ENCODE measurements at places on chromosomes 5 and 9.
A peak's percentile ranks its signal among the peaks of the same experiment; 100 is the strongest.

DNA sequence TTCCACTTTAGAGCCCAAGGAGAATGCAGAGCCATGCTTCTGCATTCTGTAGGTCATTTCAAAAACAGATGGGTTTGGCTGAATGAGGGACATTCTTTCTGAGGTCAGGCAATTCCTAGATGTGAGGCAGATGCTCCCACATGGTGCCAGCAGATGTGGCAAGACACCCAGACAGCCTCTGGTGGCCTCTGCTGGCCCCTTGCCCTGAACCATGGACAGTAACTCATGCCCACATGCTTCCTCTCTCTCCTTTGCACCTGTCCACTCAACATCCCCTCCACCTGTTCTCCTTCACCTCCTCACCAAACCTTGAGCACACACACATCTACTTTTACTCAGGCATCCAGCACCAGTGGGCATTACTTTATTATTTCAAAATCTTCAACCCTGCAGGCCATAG, 252.3 kb downstream of the DNAH5 start:
- DNase-seq, result no peak
- H3K4me1 ChIP-seq, result no peaks in the 10 kb centered on the region
- H3K36me3 ChIP-seq, result no peaks in the 10 kb centered on the region
- no peaks in the 10 kb centered on the region for H3K27me3 ChIP-seq
- H3K4me3 ChIP-seq, result no peak overlapping the region

DNA sequence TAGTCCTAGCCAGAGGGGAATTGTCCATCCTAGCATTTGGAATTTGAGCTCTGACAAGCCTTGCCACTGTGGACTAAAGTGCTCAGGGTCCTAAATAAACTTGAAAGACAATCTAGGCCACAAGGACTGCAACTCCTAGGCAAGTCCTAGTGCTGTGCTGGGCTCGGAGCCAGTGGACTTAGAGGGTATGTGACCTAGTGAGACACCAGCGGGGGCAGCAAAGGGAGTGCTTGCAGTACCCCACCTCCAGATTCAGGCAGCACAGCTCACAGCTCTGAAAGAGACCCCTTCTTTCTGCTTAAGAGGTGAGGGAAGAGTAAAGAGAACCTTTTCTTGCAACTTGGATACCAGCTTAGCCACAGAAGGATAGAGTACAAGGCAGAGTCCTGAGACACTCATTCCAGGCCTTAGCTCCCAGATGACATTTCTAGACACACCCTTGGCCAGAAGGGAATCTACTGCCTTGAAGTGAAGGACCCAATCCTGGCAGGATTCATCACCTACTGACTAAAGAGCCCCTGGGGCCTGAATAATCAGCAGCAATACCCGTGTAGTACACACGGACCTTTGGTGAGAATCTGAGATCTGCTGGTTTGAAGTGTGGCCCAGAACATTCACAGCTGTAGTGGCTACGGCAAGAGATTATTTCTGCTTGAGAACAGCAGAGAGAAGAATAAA, 164.6 kb downstream of the CCDC171 start:
- no peak for DNase-seq
- H3K27me3 ChIP-seq, result no peaks in the 10 kb centered on the region
- no peak overlapping the region for H3K27ac ChIP-seq
- H3K4me3 ChIP-seq, result no peak overlapping the region

DNA sequence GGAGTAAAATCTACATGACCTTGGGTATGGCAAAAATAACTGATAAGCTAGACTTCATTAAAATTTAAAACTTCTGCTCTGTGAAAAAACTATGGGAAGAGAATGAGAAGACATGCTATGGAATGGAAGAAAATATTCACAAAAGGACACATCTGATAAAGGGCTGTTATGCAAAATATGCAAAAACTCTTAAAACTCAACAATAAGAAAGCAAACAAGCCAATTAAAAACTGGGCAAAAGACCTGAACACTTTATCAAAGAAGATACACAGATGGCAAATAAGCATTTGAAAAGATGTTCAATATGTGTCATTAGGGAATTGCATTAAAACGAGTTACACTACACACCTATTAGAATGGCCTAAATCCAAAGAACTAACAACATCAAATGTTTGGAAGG, 439.5 kb downstream of the EFNA5 start:
- H3K4me3 ChIP-seq, result no peak overlapping the region
- no peaks in the 10 kb centered on the region for H3K4me1 ChIP-seq
- DNase-seq, result no peak
- no peak overlapping the region for H3K27ac ChIP-seq
- H3K36me3 ChIP-seq, result no peaks in the 10 kb centered on the region

DNA sequence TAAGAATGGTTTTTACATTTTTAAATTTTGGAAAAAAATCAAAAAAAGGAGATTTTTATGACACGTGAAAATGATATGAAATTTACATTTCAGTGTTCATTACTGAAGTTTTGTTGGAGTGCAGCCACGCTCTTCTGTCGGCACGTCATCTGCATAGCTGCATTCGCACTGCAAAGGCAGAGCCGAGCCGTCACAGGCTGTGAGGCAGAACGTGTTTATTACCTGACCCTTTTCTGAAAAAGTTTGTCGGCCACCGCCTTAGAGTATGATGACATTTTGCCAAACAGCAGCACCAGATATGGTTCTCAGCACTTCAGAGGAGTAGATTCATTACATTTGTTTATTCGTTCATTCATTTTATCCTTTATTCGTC, 24.1 kb downstream of the HRH2 start:
- H3K4me1 ChIP-seq, result peaks cover 33% of the 10 kb centered on the region
- H3K36me3 ChIP-seq, result peaks cover 29% of the 10 kb centered on the region
- no peak overlapping the region for H3K4me3 ChIP-seq
- no peaks in the 10 kb centered on the region for H3K27me3 ChIP-seq
- no peak for DNase-seq

- no peak overlapping the region for H3K4me3 ChIP-seq
- no peak for DNase-seq
- no peaks in the 10 kb centered on the region for H3K4me1 ChIP-seq
- H3K36me3 ChIP-seq, result no peaks in the 10 kb centered on the region
Measured at GRCh38 chr5:153511622-153512021, 21.2 kb downstream of the GRIA1 start.

DNA sequence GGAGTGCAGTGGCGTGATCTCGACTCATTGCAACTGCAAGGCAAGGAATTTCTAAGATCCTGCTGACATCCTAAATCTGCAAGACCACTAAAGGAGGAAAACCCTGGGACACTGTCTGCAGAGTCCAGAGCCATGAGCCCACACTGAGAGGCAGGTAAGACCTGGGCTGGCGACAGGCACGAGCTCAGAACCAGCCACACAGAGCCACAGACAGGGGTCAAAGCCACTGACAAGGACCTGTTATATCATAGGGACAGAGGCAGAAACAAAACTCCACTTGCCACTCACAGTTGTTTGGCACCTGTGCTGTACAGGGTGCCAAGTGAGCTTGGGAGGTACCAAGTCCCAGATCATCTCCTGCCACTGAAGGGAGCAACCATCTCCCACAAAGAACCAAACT, 34.2 kb downstream of the IPPK start:
- no peak for DNase-seq
- peaks cover 7% of the 10 kb centered on the region for H3K4me1 ChIP-seq
- H3K27ac ChIP-seq, result no peak overlapping the region
- no peak overlapping the region for H3K4me3 ChIP-seq
- no peaks in the 10 kb centered on the region for H3K27me3 ChIP-seq

- H3K27ac ChIP-seq, result no peak overlapping the region
- H3K36me3 ChIP-seq, result no peaks in the 10 kb centered on the region
- no peak for DNase-seq
- H3K4me1 ChIP-seq, result no peaks in the 10 kb centered on the region
- no peak overlapping the region for H3K4me3 ChIP-seq
Measured at GRCh38 chr5:133523013-133523658, 89.2 kb downstream of the FSTL4 start.

- H3K4me1 ChIP-seq, result no peaks in the 10 kb centered on the region
- no peak for DNase-seq
- no peaks in the 10 kb centered on the region for H3K27me3 ChIP-seq
- no peak overlapping the region for H3K27ac ChIP-seq
- H3K36me3 ChIP-seq, result no peaks in the 10 kb centered on the region
Measured at GRCh38 chr5:158398360-158399201, 539.6 kb upstream of the CLINT1 start.

DNA sequence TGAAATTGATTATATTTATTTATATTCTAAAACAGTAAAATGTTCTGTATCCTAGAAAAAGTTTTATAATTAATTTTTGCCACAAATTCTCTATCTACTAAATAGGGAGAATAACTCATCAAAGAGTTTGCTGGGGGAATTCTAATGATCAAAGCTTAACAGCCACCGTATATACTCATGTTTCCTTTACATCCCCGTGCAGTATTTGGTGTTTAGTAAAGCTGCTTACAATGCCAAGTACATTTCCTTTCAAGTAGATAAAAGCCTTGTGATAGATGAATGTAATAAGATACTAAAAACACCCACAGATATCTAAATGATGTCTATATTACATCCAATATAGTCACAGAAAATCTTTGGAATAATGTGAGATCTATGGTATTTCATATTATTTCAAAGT, 312.2 kb downstream of the HCN1 start:
- no peak overlapping the region for H3K4me3 ChIP-seq
- no peak for DNase-seq
- H3K4me1 ChIP-seq, result no peaks in the 10 kb centered on the region

- H3K4me3 ChIP-seq, result no peak overlapping the region
- peaks cover 48% of the 10 kb centered on the region for H3K4me1 ChIP-seq
Measured at GRCh38 chr9:92737611-92738299, 26.9 kb downstream of the BICD2 start.

- no peak overlapping the region for H3K4me3 ChIP-seq
- no peaks in the 10 kb centered on the region for H3K27me3 ChIP-seq
- H3K36me3 ChIP-seq, result no peaks in the 10 kb centered on the region
- peaks cover 14% of the 10 kb centered on the region for H3K4me1 ChIP-seq
Measured at GRCh38 chr5:110086658-110087388, 397.1 kb downstream of the MAN2A1 start.

DNA sequence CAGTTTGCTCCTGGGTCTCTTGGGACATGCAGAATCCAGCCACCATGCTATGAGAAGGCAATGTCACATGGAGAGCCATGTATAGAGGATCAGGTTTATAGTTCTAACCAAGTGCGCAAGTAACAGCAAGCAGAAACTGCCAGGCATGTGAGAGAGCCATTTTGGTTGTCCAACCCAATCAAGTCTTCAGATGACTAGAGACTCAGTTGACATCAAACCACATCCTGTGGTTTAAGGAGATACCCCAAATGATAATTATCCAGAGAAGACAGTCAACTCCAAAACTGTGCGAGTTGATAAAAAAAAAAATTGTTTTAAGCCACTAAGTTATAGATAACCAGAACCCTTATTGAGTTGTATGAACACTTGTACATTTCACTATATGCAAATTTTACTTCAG, 40.2 kb downstream of the TMEM232 start:
- H3K27me3 ChIP-seq, result no peaks in the 10 kb centered on the region
- H3K4me3 ChIP-seq, result no peak overlapping the region
- peak; percentile 6 for DNase-seq
- H3K4me1 ChIP-seq, result peaks cover 16% of the 10 kb centered on the region
- peaks cover 2% of the 10 kb centered on the region for H3K36me3 ChIP-seq
- no peak overlapping the region for H3K27ac ChIP-seq

GRCh38 chr5:109454731-109455505, 45.1 kb upstream of the PJA2 start:
- H3K36me3 ChIP-seq, result no peaks in the 10 kb centered on the region
- no peak overlapping the region for H3K27ac ChIP-seq
- no peak for DNase-seq
- no peaks in the 10 kb centered on the region for H3K27me3 ChIP-seq
- no peak overlapping the region for H3K4me3 ChIP-seq
- no peaks in the 10 kb centered on the region for H3K4me1 ChIP-seq

- no peak for DNase-seq
- H3K27ac ChIP-seq, result no peak overlapping the region
- no peaks in the 10 kb centered on the region for H3K4me1 ChIP-seq
- no peaks in the 10 kb centered on the region for H3K36me3 ChIP-seq
- no peak overlapping the region for H3K4me3 ChIP-seq
Measured at GRCh38 chr9:117076571-117077290, 338.1 kb downstream of the ASTN2 start.

DNA sequence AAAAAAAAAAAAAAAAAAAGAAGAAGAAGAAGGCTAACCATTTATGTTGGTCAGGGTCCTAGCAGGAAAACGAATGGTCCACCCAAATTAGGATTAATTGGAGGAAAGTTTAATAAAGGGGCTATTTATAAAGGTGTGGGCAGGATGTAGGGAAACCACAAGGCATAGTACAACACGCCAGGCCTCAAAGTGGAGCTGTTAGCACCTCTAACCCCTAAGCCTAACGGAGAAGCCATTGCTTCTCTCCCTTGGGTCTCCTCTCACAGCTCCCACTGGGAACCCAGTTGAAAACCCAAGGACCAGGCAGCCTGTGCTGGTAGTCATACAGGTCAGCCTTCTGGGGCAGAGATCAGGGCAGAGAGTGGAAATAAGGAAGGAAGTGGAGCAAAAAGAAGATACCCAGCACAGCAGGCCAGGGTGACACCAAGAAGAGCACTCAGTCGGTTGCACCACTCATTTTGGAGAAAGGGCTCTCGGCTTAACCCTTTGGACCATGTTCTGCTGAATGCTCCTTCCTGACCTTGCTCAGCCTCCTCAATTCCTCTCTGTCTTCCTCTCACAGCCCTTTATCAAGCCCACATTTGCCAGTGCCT, 8.8 kb upstream of the GLIPR2 start:
- H3K4me3 ChIP-seq, result no peak overlapping the region
- peak overlapping the region; percentile 9 for H3K27ac ChIP-seq
- no peak for DNase-seq
- peaks cover 20% of the 10 kb centered on the region for H3K4me1 ChIP-seq
- H3K27me3 ChIP-seq, result peaks cover 5% of the 10 kb centered on the region

DNA sequence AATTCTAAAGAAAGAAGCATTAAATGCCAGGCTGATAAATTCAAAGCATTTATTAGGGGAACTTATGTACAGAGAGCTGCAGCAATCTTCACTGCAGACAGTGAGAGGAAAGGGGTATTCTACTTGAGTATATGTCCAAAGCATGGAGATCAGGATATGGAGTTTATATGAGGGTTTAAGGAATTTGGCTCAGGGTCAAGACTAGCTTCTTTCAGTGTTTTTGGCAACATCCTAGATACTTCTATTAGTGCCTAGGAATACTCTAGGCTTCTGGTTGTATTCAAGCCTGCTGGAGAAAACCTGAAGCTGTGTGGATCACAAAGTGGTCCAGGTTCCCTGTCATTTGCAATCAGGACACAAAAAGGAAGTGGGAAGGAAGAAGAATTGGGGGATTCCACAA, 194.6 kb downstream of the CETN3 start:
- H3K27me3 ChIP-seq, result no peaks in the 10 kb centered on the region
- H3K4me1 ChIP-seq, result no peaks in the 10 kb centered on the region
- no peaks in the 10 kb centered on the region for H3K36me3 ChIP-seq
- no peak for DNase-seq

- peaks cover 11% of the 10 kb centered on the region for H3K36me3 ChIP-seq
- peak overlapping the region; percentile 80 for H3K27ac ChIP-seq
- peak overlapping the region; percentile 59 for H3K4me3 ChIP-seq
- peaks cover 15% of the 10 kb centered on the region for H3K4me1 ChIP-seq
- DNase-seq, result no peak
Measured at GRCh38 chr5:77637170-77637997, 1.1 kb downstream of the OTP start.

GRCh38 chr9:81588148-81588871, 101.0 kb downstream of the TLE1 start:
- peaks cover 4% of the 10 kb centered on the region for H3K27me3 ChIP-seq
- H3K4me3 ChIP-seq, result no peak overlapping the region
- no peak overlapping the region for H3K27ac ChIP-seq
- no peak for DNase-seq
- no peaks in the 10 kb centered on the region for H3K36me3 ChIP-seq

GRCh38 chr5:41966401-41967105, 41.5 kb downstream of the FBXO4 start:
- peaks cover 3% of the 10 kb centered on the region for H3K27me3 ChIP-seq
- no peak overlapping the region for H3K27ac ChIP-seq
- no peaks in the 10 kb centered on the region for H3K36me3 ChIP-seq
- H3K4me3 ChIP-seq, result no peak overlapping the region
- DNase-seq, result no peak

Data from activated CD4-positive, alpha-beta T cell treated with anti-CD3 and anti-CD28 coated beads, Interleukin-2, amount 10 ng/mL, durations not matched to agents 7 days and 5 days (primary cell).